ENCODE measurements at places on chromosomes 1 and 21.

- no peak for DNase-seq
Observed at GRCh38 chr1:228207381-228207810, 448 bp upstream of the OBSCN start.

- DNase-seq: no peak
Observed at GRCh38 chr1:185486346-185486745, 169.3 kb upstream of the IVNS1ABP start.

- DNase-seq: no peak
Observed at GRCh38 chr1:81775510-81775909, 25.2 kb upstream of the ADGRL2 start.

DNA sequence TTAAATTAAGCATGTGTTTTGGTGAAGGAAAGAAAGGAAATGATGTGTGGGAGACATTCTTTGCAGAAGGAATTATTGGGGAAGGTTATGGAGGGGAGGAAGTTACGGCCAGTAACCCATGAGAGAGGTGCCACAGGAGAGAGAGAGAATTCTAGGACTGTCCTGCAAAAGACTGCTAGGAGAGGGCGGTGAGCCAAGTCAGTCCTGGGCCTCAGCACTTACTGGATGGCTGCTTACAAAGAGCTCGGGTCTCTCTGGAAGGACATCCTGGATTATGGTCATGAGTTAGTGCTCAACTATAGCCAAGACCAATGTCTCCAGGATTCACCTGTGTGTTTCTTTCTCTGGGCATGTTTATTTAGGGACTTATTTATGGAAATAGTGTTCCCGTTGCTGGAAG lies 74.4 kb upstream of the HSD17B7 start:
- no peak for DNase-seq
